HuH-7.5 (cell line): ENCODE measurements at places on chromosomes 12 and 14.

DNA sequence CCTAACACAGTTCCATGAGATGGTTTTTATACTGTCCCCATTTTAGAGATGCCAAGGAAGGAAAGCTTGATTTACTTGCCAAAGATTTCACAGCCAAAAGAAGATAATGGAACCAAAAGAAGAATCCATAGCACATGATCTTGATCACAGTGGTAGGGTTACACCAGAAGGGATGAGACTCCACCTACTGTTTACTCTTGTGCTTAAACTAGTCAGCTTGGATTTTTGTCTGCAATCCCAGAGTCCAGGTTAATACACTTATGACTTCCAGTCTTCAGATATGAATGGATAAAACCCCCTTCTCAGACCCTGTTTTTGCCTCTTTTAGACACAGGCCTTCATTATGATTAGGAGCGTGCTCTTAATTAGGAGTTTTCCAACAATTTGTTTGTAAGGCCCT, 454.2 kb downstream of the AEBP2 start:
- DNase-seq: peak; percentile 14

GRCh38 chr12:8544295-8544694, 3.6 kb upstream of the CLEC4E start:
- peak; percentile 48 for DNase-seq

DNA sequence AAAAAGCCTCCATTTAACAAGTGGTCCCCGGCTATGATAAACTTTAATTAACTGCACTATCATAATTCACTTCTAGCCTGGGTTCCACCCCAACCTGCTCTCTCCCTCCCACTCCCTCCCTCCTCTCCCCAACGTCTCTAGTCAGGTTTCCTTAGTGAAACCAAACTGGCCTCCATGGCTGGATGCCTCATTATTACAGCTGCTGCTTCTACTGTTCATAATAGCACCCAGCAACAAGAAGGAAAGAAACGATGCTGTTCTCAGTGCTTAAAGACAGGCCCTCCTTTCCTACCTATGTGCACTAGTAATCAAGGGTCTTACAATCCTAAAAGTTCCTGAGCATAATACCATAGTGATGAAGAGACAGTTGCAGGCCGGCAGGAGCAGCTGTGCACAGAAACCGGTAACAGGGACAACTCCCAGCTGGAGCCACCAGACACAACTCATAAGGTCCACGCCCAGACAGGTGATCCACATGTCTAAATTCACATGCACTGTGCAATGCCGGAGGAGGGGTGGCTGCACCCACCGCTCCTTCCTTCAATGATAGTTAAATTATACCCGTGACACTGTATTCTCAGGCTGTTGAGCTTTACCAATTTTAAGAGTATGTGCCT, 6.2 kb downstream of the IRF2BPL start:
- no peak for DNase-seq

DNA sequence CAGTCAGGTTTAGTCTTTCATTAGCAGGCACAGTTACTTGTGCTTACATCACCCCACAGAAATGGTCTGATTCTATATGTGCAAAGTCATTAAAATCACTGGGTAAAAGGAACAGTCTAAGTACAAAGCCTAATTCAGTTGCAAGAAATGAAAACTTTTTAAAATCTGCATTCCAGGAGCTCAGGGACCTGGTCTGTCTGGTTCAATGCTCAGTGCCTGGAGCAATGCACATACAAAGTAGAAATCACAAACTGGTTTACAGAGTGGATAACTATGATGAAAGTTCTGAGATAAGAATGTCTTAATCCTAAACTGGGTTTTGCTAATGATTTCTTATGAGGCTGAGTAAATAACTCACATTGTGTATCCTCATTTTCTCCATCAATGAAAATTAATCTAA, 28.7 kb downstream of the LMNTD1 start:
- DNase-seq: no peak

- DNase-seq: no peak
Measured at GRCh38 chr14:74555476-74556050, 56.5 kb downstream of the LTBP2 start.

DNA sequence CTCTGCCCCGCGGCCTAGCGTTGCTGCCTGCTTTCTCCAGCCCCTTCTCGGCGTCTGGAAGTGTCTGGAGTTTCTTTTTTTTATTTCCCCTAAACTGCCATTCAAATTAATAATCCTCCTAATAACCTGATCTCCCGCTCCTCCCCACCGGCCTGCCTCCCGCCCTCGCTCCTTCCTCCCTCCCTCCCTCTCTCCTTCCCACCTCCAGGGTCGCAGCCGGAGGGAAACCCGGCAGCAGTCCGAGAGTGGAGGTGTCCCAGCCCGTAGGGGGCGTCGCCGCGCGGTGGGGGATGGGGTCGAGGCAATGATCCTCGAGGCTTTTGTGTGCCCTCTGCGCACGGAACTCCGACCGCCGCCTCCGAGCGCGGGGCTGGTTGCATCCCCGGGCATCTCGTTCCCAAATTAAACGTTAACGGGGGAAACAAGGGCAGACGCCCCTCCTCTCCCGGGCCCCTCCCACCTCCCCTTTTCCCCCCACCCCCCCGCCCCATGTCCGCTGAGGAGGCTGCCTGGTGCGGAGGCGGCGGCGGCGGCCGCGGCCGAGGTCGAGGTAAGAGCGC, 1.0 kb upstream of the SOCS2 start:
- peak; percentile 47 for DNase-seq

DNA sequence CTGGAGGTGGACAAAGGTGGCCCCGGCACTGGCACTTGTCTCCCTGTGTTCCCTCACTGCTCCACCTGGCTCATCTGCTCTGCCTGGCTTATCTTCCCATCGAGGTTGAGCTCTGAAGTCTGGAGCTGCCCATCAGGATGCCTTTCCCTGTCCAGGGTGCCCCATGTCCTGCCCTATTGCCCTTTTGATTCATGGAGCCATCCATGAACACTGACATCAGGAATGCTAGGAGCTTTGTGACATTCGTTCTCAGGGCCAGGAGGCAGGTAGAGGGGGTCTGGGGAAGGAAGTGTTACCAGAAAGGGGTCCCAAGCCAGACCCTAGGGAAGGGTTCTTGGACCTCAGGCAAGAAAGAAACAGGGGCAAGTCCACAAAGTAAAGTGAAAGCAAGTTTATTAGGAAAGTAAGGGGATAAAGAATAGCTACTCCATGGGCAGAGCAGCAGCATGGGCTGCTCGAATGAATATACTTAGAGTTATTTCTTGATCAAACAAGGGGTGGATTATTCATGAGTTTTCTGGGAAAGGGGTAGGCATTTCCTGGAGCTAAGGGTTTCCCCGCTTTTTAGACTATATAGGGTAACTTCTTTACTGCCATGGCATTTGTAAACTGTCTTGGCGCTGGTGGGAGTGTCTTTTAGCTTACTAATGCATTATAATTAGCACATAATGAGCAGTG, 51.6 kb downstream of the RIN3 start:
- no peak for DNase-seq

- no peak for DNase-seq
Measured at GRCh38 chr14:83779266-83779665, 1750.7 kb upstream of the FLRT2 start.

GRCh38 chr14:54338696-54339317, 58.0 kb upstream of the CDKN3 start:
- DNase-seq: no peak

- no peak for DNase-seq
Measured at GRCh38 chr12:13066459-13066858, 22.3 kb downstream of the FAM234B start.

GRCh38 chr14:106346534-106347290, 820.3 kb downstream of the TMEM121 start:
- no peak for DNase-seq

- DNase-seq: peak; percentile 61
Measured at GRCh38 chr14:20632831-20633691, 8.4 kb downstream of the OR6S1 start.

- DNase-seq: no peak
Measured at GRCh38 chr12:41709463-41710285, 435.0 kb downstream of the GXYLT1 start.

DNA sequence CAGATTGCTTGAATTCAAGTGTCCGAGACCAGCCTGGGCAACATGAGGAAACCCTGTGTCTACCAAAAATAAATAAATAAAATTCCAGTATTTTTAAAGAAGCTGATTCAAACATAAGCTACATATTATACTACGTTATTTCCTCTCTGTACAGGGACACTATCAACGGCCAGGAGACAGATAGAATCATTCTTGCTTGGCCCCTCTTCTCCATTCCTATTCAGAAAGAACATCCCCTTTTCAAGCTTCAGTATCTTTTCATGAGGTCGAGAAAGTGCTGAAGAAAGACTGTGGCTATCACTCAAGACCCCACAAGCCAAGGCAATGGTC, 314 bp upstream of the DHRS7 start:
- DNase-seq: no peak
